ENCODE measurements at places on chromosomes 2 and 18. TPM values are rescaled to one million over a fixed set of nuclear protein-coding genes. Genes with fewer than 3 reads are reported as not detected.

The SRD5A2 gene
- total RNA-seq: not detected

DNA sequence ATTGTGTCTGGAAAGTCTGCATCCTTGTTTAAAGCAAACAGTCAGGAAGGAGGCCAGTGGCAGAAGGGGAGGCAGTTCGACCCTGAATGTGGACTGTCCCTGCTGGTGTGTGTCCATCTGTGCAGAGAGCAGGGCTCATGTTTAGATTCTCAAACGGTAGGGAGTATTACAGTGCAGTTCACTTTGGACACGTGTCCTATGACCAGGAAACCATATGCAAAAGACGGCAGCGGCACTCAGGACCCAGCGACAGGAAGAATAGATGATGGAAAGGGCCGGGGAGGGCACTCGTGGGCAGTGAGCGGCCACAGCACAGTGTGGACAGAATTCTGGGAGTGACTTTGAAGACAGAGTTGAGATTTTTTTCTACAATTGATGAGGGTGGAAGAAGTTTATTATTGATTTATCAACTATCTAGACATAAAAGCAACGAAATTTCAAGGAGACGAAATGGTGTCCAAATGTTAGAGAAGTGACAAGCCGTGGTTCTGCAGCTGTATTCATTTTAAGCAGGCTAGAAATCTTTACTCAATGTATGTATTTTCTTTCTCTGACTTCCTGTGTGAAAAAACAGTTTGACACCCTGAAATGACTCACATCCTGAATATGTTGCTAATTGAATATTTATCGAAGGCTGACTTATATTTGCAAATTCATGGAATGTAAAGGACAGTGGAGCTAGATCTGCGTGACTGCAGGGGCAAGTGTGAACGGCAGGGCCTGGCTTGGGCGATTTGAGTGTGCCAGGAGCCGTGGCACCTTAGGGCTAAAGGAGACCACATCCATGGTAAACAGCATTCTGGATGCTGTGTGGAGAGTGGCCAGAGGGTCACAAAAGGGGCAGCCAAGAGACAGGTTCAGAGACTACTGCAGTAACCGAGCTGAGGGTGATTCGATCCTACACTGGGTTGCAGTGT, 214.2 kb downstream of the PTGR3 start:
- peak; percentile 54 for DNase-seq

DNA sequence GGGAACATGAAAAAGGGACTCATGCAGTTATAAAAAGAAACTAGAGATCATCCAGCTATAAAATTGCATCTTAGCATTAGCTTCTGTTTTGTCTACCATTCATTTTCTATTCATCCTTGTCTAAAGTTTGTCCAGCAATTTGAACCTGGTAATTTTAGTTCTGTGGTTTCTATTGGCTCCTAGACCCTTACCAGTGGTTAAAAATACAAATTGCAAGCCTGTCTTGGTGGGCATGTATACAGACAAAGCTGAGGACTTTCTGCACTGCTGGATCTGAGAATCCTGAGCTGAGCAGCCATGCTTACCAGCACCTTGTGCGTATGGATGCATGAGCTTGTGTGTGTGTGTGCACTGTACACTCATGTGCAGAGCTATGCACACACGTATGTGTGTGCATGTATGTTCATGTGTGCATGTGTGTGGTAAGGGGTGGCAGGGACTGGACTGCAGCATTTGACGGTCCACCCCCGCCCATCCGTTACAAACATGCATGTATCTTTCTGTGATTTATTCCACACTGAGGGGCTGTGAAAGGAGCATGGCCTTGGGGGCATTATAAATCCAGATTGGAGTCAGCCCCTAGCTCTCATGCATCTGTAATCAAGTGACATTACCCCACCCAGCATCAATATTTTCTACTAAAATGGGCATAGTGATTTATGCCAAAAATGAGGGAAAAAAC, 144.7 kb downstream of the FAM210A start:
- no peak for DNase-seq

DNA sequence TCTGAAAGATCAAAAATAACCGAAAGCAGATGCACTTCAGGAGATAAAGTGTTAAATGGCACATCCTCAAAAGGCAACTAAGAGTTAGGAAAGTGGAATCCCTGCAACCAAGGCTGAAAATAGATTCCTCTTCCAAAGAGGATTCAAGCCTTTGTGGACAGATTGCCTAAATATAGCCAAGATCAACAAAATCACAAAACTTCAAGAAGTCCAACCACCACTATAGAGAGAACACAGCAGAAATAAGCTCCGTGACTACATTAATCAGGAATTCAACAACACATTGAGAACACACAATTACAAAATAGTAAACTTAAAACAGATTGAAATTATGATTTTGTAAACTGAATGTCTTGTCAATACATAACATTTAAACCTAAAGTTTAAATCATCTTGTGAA, 165.7 kb downstream of the LNPK start:
- no peak for DNase-seq

- no peak for DNase-seq
These were observed 5.0 kb upstream of the ATP9B start for GRCh38 chr18:79064228-79064627.

GRCh38 chr2:226676618-226677017, 123.0 kb downstream of the IRS1 start:
- no peak for DNase-seq

The CXCR1 gene
- total RNA-seq: 0.27 TPM

The CRYGD gene
- not detected for total RNA-seq

The CFAP65 gene
- total RNA-seq: 0.09 TPM

The ATOH8 gene
- 1.9 TPM for total RNA-seq

DNA sequence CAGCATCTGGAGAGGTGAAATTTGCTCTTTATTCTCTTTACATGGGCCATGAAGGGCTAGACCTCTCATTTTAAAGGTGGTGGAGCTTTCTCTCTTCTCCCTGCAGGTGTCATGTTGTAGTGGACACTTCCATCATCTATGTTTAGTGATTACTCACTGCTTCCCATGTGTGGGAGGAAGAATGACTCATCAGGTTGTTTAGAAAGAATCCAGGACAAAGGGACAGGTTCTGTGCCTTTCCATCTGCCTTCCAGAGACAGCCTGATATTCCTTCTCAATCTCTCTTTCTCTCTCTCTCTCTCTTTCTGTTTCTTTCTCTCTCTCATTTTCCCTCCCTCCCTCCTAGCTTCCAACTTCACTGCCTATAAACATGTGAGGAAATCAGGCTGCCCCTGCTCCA, 38.7 kb downstream of the SCG2 start:
- DNase-seq: no peak

- DNase-seq: no peak
These were observed 118.9 kb upstream of the COL5A2 start for GRCh38 chr2:189298481-189298880.

DNA sequence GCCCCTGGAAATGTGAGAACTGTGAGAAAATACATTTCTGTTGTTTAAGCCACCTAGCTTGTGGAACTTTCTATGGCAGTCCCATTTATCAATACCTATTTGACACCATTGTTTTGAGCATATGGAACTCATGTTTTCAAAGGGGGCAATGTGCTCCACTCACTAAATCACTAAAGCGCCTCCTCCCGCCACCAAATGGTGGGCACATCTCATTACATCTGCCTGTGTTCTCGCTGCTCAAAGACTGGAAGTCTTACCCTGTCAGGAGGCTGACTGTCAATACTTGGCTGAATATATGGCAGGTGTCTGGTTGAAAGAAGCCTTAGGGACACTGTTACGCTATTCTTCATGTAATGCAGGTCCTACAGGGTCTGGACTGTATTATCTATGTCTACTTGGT, 767.7 kb downstream of the TSN start:
- DNase-seq: no peak

The POLR1B gene
- 18.1 TPM for total RNA-seq

- DNase-seq: no peak
These were observed 82.4 kb downstream of the EXOC6B start for GRCh38 chr2:72743481-72743880.

The SRSF7 gene
- 91.3 TPM for total RNA-seq

Data from mucosa of descending colon (tissue), 3 donors.